ENCODE measurements at places on chromosomes 16 and 17.

- no peak for DNase-seq
These were observed 30.6 kb downstream of the ZNF750 start for GRCh38 chr17:82808921-82809905.

DNA sequence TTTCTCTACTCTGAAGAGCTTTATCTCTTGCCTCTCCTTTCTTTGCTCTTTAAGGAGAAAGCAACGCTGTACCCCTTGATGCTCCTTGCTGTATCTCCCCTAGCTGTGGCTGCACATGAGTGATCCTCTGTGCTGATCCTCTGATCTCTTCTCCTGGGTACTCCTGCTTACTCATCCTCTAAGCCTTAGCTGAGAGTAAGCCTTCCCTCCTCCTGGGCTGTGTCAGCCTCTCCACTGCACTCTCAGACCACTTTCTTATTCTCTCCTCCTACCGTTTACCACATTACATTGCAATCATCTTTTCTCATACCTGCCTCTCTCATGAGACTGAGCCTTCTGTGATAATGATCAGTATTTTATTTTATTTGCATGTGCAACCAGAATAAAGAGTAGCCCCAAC lies 25.1 kb downstream of the SOX9 start:
- DNase-seq, result no peak

DNA sequence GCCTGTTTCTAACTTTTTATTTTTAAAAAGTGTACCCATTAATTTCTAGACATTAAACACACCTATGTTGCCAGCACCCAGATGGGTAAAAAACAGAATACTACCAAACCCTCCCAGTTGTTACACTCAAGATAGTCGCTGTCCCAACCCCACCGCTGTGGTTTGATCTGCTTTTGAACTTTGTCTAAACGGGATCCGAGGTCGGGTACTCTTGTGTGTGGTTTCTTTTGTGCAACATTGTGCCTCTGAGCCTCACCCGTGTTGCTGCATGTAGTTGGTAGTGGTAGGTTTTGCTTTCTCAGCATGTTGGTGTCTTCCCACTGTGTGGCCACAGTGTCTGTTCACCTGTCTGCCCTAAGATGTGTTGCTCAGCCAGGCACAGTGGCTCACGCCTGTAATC lies 4.3 kb downstream of the KLHL36 start:
- no peak for DNase-seq

- no peak for DNase-seq
These were observed 93.6 kb upstream of the MPHOSPH6 start for GRCh38 chr16:82263521-82264143.

GRCh38 chr17:81536299-81537290 lies 8.4 kb downstream of the FSCN2 start:
- no peak for DNase-seq

DNA sequence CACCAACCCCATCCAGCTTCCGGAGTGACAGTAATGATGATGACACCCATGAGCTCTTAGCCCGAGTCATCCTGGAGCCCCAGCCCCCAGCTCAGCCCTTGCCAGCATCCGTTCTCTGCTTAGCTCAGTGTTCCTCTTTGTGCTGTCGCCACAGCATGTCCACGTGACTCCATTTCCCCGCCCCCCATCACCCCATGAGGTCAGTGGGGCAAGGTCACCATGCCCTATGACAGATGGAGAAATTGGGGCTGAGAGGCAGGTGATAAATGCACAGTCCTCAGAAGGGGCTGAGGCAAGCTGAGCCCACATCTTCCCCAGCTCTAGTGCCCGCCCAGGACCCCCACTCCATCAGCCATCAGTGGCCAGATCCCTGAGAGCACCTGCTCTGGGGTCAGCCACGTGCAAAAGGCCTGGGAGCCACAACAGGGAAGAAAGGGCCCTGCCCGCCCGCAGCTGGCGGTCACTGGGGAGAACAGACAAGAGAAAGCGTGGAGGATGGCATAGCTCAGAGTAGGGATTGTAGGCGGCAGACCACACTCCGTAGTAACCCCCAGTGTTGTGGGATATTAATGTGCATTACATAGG lies 17.1 kb downstream of the ITGB4 start:
- no peak for DNase-seq

DNA sequence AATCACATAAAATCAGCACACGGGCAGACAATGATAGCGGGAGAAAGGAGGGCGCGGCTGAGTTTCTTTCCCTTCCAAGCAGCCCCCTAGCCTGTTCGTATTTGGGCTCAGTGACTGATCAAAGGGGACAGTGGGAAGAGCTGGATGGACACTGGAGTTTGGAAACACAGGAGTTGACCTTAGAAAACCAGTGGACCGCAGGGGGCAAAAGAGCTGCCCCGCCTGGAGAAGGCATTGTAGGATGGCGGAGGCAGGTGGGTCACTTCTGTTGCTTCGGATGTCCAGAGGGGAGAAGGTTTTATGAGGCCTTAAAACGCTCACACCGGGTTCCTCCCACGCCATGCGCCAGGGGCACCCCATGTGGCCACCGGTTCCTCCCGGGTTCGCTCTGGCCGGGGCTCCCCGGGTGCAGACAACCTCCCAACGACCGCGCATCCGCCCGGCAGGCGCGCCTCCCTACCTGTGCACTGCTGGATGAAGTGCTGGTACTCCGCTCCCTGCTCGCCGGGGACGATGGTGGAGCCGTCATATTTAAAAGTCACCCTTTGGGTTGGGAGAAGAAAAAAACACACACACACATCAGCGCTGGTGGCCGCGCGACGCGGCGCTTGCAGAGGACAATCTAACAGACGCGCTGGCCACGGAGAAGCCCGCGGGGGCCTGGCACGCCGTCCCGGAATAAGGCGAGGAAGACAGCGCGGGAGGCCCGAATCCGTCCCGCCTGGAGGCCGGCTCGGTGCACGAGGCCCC lies 662 bp downstream of the COTL1 start:
- no peak for DNase-seq

GRCh38 chr16:86107215-86107825 lies 208.4 kb downstream of the IRF8 start:
- no peak for DNase-seq

DNA sequence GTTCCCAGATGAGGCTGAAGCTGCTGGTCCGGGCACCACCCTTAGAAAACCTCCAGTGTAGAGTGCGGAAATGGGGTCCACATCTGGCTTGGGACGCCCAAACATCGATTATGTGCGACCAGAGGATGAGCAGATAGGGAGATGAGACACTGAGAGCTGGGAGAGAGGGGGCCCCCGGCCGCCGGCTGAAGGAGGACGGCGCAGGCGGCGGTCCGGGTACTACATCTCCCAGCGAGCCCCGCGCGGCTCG lies 182 bp upstream of the SPECC1 start:
- no peak for DNase-seq

- no peak for DNase-seq
These were observed 543 bp upstream of the GPS2 start for GRCh38 chr17:7315570-7316235.

- no peak for DNase-seq
These were observed 380.6 kb downstream of the CPPED1 start for GRCh38 chr16:12423131-12423530.

- no peak for DNase-seq
These were observed 15.4 kb upstream of the KIF2B start for GRCh38 chr17:53807286-53807685.

- no peak for DNase-seq
These were observed 83.2 kb downstream of the NTN1 start for GRCh38 chr17:9104370-9105041.

DNA sequence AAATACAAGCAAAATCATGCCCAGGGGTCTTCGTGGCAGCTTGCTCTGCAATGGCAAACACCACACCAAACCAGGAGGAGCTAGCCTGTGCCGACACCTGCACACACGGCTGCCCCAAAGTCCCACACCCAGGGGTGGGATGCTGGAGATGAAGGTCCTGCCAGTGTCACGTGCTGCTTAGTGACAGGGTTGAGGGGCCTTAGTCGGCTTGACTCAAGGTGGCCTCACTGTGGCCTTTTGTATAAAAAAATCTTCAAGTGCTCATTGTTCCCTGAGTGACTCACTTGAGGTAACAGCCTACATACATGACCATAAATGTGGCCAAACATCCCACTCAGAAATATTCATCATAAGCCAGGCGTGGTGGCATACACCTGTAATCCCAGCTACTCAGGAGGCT lies 7.3 kb downstream of the TRIM65 start:
- no peak for DNase-seq

- DNase-seq, result no peak
These were observed 42.9 kb downstream of the USP10 start for GRCh38 chr16:84742641-84743092.

DNA sequence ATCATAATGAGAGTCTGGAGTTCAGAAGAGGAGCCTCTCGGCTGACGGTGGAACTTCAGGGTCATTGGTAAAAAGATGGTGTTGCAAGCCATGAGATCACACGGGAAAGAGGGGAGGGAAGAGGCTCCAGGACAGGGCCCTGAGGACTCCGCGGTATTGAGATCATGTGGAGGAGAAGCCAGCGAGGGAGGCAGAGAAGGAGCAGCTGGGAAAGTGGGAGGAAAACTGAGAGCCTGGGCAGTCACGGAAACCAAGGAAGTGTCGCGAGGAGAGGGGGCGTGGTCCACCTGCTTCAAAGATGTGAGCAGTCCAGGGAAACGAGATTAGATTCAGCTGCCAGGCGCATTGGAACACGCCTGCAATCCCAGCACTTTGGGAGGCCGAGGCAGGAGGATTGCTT lies 27.7 kb upstream of the SBK1 start:
- DNase-seq, result peak; percentile 26
